ENCODE measurements at places on chromosomes 3 and 15.

DNA sequence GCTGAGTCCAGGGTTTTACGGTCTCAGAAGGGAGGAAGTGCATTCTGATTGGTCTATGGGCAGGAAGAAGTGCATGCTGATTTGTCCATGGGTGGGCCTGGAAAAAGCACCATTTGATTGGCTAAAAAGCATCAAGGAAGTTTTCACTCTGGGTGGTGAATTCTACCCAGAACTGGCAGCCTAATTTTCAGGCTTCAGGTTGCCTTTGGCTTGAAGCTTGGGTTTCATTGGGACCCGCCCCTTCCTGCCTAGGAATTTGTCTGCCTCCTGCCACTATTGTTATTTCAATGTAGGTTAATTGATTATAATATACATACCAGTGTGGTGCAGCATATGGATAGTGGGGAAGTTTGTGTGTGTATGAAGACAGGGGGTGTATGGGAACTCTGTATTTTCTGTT is 1355.9 kb downstream of the SI start:
- no peak for DNase-seq

DNA sequence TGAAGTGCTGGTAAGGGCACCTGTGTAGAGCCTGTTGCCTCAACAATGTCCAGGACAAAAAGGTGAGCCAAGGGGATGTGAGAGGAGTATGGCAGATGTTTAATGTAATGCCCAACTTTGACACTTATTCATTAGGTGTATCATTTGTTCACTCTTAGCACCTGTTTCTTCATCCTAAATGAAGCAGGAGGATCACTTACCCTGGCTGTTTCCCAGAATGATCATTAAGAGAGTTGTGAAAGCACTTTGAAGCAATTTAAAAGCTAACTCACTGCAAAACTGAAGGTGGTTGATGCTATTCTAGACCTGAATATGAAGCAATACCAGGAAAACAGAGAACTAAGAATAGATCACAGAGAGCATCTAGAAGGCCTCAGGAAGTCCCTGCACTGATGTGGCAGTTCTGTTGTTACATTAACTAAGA is 3.4 kb upstream of the HHLA2 start:
- no peak for DNase-seq

- DNase-seq = peak; percentile 87
Measured at GRCh38 chr15:39362821-39363561, 217.9 kb upstream of the THBS1 start.

GRCh38 chr3:52055537-52056351 is 627 bp downstream of the DUSP7 start:
- peak; percentile 58 for DNase-seq

DNA sequence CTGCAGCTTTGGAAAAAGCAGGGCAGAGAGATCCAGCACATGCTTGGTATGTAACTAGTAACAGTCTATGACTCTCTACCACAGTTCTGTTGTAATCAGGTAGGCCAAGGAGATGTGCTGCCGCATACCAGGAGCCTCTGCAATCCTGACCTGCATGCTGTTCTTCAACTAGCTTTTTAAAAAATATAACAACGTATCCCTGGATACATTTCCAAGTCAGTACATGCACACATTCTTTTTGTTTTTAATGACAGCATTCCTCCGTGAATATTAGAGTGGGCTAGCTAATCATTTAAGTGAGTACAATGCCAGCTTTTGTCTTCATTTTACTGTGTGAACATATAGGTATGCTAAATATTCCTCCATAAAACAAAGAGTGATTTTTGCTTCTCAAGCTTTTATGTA is 437.8 kb downstream of the RBMS3 start:
- peak; percentile 47 for DNase-seq

- no peak for DNase-seq
Measured at GRCh38 chr3:188404701-188405100, 250.7 kb downstream of the LPP start.

- no peak for DNase-seq
Measured at GRCh38 chr3:43257850-43258249, 28.5 kb upstream of the SNRK start.

GRCh38 chr3:41127414-41127813 is 71.9 kb upstream of the CTNNB1 start:
- DNase-seq = no peak
